ENCODE measurements at places on chromosomes 3 and 15.

- DNase-seq, result no peak
Observed at GRCh38 chr3:193921465-193921864, 214.5 kb upstream of the HES1 start.

GRCh38 chr15:100726421-100727190, 124.2 kb downstream of the ASB7 start:
- no peak for DNase-seq

GRCh38 chr15:70870051-70870450, 16.1 kb upstream of the LARP6 start:
- no peak for DNase-seq

DNA sequence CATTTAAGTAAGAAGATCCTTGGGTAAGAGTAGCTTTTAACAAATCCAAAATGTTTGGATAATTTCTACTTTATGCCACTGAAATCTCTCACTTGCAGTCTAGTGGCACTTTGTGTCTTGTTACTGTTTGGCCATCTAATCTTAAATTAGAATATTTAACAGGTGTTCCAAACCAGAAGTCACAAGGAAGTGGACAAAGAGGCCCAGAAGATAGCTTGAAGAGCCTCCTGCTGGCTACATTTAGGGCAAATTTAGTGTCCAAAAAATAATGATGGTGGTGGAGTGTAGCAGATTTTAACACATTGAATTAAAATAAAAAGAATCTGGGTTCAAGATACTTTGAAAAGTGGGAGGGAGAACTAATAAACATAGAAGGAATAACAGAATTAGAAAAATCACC, 172.2 kb downstream of the GHSR start:
- DNase-seq, result no peak

- DNase-seq, result no peak
Observed at GRCh38 chr3:140597792-140598191, 80.1 kb upstream of the TRIM42 start.

DNA sequence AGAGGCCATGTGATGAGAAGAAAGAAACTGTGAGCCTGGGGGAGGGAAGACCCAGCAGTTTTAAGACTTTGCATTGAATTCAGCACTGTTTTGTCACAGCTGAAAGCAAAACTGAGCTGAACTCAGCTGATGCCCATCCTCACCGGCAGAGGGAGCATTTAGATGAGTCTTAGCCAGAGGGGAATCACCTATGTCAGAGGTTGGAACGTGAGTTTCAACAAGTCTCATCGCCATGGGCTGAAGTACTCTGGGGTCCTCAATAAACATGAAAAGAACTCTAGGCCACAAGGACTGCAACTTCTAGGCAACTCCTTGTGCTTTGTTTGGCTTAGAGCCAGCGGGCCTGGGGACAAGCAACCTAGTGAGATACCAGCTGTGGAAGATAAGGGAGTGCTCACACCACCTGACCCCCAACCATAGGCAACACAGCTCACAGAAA, 324.5 kb downstream of the TBL1XR1 start:
- DNase-seq, result peak; percentile 29

GRCh38 chr3:53589201-53589600, 94.8 kb downstream of the CACNA1D start:
- no peak for DNase-seq

GRCh38 chr15:85899927-85900326, 105.2 kb upstream of the KLHL25 start:
- DNase-seq, result no peak

GRCh38 chr3:186180891-186181481, 72.1 kb upstream of the ETV5 start:
- DNase-seq, result no peak

DNA sequence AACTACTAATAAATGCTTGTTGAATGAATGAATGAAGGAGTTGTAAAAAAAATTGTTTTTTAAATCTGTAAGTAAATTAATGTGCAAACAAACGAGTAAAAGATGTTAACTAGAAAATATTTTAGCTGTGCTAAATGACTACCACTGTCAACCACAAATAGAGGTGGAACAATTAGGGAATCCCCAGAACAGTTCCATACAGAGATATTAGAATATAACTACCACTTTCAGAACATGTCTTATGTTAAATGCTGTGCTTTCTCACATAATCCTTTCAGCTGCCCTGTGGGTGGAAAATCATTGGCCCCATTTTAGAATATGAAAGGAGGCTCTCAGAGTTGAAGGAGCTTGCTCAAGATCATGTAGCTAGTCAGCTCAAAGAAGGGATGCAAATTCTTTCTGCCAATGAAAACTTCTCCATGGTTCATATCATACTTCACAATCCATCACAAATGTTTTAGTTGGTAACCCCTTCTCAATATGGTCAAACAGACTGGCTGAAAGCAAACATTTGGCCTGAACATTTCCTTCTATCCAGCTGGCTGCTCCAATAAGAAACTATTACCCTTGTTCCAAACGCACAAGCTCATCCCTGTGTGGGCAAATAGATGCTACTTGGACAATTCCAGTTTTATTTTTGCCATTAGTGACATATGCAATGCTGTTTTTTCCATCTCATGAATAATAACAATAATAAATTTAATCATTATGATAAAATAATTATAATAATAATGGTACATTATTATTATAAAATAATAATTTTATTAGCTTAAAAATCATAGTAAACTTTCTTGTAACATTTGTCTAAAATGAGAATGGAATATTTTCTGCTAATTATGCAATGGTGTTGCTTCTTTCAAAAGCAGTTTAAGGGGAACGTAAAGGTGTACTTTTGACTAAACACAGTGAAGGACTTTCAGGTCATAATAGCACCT, 290.4 kb upstream of the STT3B start:
- no peak for DNase-seq

- DNase-seq, result no peak
Observed at GRCh38 chr3:45944830-45945620, 1.8 kb downstream of the CXCR6 start.

DNA sequence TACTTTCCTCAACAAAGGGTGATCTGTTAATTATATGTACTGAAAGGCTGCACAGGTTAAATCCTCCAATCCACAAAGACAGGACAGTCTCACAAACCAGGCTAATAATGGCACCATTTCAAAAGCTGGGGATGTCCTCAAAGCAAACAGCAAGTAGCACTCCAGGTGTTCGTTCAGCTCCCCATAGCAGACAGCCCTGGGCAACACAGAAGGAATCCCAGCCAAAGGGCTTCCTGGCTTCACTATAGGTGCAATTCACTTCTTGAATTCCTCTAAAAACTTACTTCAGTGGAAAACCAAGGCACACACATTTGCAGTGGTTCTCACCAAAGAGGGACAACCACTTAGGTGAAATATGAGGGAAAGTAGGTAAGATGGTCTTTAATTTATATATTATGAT, 166.7 kb downstream of the CTNNB1 start:
- DNase-seq, result no peak

GRCh38 chr3:13455644-13456043, 24.5 kb upstream of the HDAC11 start:
- no peak for DNase-seq

GRCh38 chr3:40971191-40972168, 227.8 kb upstream of the CTNNB1 start:
- DNase-seq, result no peak

- DNase-seq, result no peak
Observed at GRCh38 chr15:43274136-43274535, 7.4 kb upstream of the TGM5 start.

DNA sequence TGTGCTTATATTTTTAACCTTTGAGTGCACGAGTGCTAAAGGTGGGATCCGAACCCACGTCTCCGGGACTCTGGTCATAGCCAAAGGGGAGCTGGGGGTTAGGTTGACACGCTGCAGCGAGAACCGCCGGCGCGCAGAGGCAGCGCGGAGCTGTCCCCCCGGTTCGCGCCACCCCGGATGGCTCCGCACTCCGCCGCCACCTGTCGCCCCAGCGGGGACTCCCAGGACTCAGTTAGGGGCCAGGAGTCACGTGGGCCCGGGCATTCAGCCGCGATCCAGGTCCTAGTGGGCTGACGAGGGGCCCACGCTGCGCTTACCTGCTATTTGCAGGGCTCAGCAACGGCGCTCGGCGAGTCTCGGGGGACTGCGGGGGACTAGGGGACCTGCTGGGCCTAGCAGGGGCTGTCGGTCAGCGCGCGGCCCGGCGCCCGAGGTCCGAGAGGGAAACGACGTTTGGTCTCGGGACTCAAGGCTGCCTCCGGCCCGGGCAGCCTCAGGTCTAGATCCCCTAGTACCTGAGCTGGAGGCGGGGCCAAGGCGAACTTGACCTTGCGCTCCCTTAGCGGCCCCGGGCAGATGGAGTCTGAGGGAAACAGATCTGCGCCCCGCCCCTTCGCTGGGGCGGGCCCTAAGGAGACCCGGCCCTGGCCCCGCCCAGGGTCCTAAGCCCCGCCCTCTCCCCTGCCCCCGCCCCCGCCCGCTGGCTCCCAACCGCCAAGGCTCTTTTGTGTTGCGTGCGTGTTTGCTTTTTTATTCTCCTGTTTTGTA, at the start of gene NMNAT3:
NMNAT3 (minus strand) TSS at position 585 of the 768 bp plus-strand sequence. CDS start 50,248 bp downstream, outside the sequence.
- peak; percentile 55 for DNase-seq

- DNase-seq, result no peak
Observed at GRCh38 chr15:20340331-20340811, 201.2 kb downstream of the GOLGA6L6 start.

- DNase-seq, result no peak
Observed at GRCh38 chr15:37743826-37744225, 190.6 kb upstream of the TMCO5A start.

DNA sequence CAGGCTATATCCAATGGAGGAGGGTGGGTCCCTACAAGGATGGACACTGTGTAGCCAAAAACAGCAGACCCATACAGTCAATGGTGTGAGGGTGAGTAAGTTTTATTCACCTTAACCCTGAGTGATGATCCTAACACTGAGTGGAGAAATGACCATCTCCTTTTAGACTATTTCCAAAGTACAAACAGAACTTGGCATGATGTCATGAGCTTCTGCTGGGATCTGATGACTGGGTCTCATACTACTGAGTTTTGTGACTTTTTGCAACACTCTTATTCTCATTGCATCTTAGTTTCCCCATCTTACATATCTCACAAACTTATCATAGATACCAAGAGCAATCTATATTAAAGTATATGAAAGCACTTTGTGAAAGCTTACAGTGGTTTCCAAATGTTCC, 330.3 kb upstream of the CFAP20DC start:
- DNase-seq, result no peak

DNA sequence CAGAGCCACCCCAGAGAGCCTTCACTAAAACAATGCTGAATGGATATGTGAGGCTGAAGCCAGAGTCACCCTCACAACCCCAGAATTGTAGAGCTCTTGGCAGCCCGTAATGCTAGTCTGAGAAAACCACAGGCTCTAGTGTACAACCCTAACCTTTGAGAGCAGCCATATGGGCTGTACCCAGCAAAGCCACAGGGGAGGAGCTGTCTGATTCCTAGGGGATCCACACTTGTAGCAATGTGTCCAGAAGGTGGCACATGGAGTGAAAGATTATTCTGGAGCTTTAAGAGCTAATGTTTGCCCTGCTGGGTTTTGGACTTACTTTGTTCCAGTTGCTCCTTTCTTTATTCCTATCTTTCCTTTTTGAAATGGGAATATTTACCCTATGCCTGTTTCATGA, 626.8 kb downstream of the GRM7 start:
- DNase-seq, result no peak

DNA sequence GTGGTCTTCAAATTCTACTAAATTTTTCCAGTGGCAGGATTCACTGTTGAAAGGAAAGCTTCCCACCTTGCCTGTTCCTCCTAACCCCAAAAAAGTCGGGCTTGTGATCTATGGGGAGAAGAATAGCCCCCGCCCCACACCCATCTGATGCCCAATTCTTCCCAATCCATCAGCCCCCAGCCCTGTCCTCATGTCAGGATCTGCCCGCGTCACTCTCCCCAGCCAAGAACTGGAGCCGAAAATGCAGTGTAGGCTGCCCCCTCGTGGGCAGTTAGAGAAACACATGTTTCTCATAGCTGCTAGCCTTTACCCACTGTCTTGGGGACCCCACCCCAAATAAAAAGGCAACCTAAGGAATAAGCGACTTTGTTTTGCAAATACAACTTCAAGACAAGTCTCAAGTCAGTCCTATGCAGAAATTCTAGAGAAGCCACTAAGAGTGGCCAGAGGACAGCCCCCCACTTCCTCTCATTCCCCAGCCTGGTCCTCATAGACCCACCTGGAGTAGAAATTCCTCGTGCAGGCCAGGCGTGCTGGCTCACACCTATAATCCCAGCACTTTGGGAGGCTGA, 13.0 kb upstream of the CSK start:
- no peak for DNase-seq

- DNase-seq, result no peak
Observed at GRCh38 chr15:42090781-42091180, 3.6 kb downstream of the PLA2G4D start.

DNA sequence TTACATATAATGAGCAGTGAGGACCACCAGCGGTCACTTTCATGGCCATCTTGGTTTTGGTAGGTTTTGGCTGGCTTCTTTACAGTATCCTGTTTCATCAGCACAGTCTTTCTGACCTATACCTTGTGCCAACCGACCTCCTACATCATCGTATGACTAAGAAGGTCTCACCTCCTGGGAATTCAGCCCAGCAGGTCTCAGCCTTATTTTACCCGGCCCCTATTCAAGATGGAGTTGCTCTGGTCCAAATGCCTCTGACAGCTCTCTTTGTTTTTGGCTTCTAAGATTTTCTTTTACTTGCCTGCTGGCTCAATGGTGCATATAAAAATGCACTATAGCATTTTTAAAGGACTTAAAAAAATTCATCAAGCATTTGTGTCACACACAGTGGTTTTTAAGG, 3.2 kb upstream of the MME start:
- DNase-seq, result no peak

- no peak for DNase-seq
Observed at GRCh38 chr15:83959477-83959876, 276.1 kb upstream of the GOLGA6L4 start.

- no peak for DNase-seq
Observed at GRCh38 chr3:185979721-185980121, 41.9 kb upstream of the TRA2B start.

GRCh38 chr3:157844800-157845565, 261.2 kb downstream of the SHOX2 start:
- DNase-seq, result no peak

DNA sequence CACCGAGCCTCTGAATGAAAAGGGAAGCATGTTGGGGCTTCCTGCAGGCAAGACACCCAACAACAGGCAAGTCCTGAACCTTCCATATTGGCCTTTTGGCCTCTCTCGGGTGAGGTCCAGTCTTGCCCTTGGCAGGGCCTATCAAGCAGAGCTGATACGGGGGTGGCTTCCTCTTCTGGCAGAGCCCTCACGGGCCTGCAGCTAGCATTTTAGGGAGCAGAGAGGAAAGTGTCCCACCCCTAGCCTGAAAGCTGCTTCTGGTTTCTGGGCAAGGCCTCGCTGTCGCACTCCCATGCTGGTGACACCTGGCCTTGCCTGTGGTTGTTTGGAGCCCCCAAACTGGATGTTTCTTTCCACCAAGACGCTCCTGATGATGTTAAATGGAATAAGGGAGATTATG, 31.8 kb upstream of the CTSH start:
- no peak for DNase-seq

DNA sequence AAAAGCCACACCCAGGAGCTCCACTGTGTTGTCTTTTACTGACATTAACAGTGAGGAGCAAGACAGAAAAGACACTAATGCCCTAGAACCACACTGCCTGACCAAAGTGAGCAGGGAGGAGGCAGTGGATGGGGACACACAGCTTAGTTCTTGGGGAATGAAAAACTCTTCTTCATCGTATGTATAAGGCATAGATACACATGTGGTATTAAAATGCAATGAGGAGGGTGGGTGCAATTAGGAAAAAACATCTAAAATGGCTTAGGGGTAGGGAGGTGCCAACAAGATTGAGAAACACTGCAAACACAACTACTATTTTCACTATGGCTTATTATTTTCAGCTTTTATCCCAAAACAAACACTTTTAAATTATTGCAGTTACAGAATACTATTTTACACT, 15.5 kb downstream of the KLHL25 start:
- DNase-seq, result no peak
